ENCODE measurements at places on chromosomes 16 and 17.
A peak's percentile ranks its signal among the peaks of the same experiment; 100 is the strongest.

- DNase-seq = no peak
These were observed 41.7 kb upstream of the IL34 start for GRCh38 chr16:70604407-70605282.

DNA sequence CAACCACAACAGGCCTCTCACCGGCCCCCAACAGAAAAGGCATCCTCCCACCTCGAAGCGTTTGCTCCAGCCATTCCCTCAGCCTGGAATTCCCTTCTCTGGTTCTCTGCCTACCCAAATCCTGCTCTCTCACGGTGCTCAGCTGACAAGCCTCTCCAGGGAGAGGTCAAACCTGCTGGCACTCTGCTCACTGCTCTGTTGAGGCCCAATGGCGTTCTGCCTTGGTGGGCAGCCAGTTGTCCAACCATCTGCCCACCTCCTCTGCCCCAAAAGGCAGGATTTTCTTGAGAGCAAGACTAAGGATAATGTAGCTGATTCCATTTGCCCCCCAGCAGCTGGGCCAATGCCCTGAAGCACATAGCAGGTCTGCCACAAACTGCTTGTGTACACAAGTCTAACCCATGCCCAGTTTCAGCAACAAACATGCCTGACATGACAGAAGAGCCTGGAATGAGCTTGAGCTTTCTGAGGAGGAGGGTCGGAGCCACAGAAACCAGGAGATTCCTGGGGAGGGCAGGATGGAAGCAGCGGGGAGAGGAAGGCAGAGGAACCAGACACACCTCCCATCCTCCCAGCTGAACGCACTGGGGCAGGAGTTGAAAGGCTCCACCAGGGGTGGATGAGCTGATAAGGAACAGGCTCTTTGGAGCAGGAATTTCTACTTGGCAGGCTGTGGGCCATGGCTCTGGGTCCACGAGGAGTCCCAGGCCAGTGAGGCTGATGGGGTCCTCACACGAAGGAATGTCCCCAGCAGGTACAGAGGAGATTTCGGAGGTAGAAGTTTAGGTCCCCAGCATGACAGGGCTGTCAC lies 23.9 kb downstream of the ARHGAP27 start:
- no peak for DNase-seq

GRCh38 chr16:61879-62281 lies 8.3 kb downstream of the SNRNP25 start:
- no peak for DNase-seq

DNA sequence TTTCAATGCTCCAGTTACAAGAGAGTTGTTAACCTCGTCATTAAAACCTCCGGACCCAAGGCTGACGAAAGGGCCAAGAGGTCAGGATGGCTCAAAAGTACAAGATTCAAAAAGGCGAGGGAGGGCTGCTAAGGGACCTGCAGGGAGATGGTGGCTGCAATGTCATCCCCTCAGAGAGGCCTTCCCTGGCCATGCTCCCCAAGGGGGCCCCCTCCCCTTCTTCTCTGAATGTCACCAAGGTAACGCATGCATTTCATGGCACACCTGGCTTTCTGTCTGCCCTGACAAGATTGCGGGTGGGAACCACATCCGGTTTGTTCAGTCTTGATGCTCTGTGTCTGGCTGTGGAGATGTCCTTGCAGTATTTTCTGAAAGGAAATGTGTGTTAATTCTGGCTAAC lies 89.9 kb downstream of the C16orf78 start:
- peak; percentile 82 for DNase-seq

GRCh38 chr17:44539673-44540072 lies 17.6 kb upstream of the FZD2 start:
- no peak for DNase-seq

DNA sequence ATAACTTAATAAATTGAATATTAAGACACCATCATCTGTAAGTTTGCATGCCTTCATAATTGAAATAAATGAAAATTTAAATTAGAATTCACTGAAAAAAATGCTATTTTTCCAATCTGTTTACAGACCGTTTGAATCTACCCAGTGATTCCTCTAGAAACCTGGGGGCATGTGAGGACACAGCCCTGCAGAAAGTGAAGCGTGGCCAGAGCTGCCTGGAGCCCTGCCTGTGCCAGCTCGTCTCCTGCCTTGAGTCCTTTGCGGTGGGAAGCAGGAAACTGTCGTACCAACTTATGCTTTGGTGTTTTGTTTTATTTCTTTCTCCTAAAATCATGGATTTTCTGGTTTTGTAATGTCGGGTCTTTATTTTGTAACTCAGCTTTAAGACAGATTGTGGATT lies 67.8 kb upstream of the FA2H start:
- no peak for DNase-seq

GRCh38 chr16:88854306-88855111 lies 2.2 kb downstream of the GALNS start:
- peak; percentile 16 for DNase-seq

GRCh38 chr17:38674014-38674748 lies 576 bp downstream of the EPOP start:
- peak; percentile 27 for DNase-seq
